ENCODE measurements at places on chromosomes 5 and 9. TPM values are rescaled to one million over a fixed set of nuclear protein-coding genes. Genes with fewer than 3 reads are reported as not detected.

The SARDH gene
- total RNA-seq = 10.9 TPM

The SPATA31C2 gene
- not detected for total RNA-seq

The LCN12 gene
- total RNA-seq = not detected

The SLC36A3 gene
- total RNA-seq = not detected

The PRDM9 gene
- not detected for total RNA-seq

The PCDHA12 gene
- 0.36 TPM for total RNA-seq

The GCNT1 gene
- total RNA-seq = 78.4 TPM

The MARCOL gene
- not detected for total RNA-seq

The ADAMTSL2 gene
- under 0.01 TPM for total RNA-seq

The KCNV2 gene
- not detected for total RNA-seq

The KCNT1 gene
- total RNA-seq = not detected

The ENG gene
- 60.8 TPM for total RNA-seq

The FRMD3 gene
- 0.36 TPM for total RNA-seq

The GPR150 gene
- 0.29 TPM for total RNA-seq

The TAS2R1 gene
- total RNA-seq = not detected

The WDR55 gene
- total RNA-seq = 30.8 TPM

GRCh38 chr5:151146061-151146460, 11.5 kb downstream of the ANXA6 start:
- DNase-seq = no peak

DNA sequence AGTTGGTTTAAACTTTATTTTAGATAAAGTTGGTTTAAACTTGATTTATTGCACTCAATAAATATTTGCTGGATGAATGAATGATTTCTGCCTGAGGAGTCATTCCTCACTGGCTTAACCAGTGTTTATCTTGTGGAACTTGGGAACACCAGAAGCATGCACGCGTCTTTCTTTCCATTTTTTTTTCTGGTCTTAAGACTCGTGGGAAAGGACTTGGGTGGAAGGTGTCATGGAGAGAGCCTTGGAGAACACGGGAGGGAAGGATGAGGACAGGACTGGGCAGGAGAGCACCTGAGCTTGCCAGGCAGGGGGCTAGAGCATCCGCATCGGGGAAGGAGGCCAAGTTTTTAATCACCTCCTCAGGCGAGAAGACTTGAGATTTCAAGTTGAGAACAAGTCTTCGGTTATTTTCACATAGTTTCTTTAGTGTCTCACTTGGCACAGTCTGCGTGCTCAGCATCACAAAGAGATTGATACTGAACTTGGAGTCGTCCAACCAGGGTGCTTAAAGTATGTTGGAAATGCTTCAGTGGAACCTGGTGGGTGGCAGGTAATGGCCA, 144.2 kb downstream of the PDZD2 start:
- no peak for DNase-seq

- DNase-seq = no peak
Observed at GRCh38 chr5:143484601-143485000, 81.1 kb upstream of the NR3C1 start.

GRCh38 chr5:100772006-100772405, 131.1 kb downstream of the ST8SIA4 start:
- DNase-seq = no peak

DNA sequence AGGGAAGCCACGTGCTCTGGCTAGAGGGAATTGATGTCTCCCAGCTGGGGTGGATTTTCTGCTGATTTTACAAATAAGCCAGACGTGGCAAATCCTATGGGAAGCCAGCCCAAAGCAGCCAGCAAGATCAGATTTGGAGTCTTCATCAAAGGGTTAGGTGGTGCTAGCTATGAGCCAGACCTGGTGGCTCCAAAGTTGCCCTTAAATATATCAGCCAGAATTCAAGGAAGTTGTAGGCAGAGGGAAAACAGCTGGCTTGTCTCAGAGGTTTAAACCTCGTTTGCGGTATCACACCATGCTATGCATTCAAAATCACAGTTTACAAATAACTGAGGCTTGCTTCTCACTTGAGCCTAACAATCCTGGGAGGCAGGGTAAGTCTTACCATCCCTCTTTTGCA, 313.2 kb downstream of the MLLT3 start:
- DNase-seq = peak; percentile 47

- no peak for DNase-seq
Observed at GRCh38 chr9:37243588-37244345, 123.4 kb downstream of the ZCCHC7 start.

DNA sequence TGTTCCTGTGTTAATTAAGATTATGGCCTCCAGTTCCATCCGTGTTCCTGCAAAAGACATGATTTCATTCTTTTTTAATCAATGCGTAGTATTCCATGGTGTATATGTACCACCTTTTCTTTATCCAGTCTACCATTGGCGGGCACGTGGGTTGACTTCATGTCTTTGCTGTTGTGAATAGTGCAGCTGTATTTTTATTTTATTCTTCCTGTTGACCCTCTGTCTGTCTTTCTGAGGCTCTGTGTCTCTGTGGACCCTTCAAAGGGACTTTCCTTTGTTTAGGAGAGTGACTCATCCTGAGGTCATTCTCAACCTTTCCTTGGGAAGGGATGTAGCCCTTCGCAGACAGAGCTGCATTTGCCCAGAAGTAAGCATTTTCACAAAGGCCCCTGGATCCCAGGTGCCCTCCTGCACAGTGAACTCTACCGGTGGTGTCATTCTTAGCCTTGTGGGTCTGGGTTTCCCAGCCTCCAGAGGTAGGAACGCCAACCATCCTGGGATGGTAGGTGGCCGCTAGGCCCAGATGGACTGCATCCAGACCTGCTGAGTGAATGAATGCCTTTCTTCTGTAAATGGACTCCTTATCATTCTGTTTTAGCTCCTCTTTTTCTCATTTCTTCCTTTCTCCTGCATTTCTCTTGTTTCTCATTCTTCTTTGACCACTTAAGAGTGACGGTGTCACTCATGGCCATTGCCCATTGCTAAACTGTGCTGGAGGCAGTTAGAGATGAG, 22.4 kb downstream of the TRIO start:
- no peak for DNase-seq

GRCh38 chr9:129923589-129923988, 88.3 kb downstream of the USP20 start:
- no peak for DNase-seq

DNA sequence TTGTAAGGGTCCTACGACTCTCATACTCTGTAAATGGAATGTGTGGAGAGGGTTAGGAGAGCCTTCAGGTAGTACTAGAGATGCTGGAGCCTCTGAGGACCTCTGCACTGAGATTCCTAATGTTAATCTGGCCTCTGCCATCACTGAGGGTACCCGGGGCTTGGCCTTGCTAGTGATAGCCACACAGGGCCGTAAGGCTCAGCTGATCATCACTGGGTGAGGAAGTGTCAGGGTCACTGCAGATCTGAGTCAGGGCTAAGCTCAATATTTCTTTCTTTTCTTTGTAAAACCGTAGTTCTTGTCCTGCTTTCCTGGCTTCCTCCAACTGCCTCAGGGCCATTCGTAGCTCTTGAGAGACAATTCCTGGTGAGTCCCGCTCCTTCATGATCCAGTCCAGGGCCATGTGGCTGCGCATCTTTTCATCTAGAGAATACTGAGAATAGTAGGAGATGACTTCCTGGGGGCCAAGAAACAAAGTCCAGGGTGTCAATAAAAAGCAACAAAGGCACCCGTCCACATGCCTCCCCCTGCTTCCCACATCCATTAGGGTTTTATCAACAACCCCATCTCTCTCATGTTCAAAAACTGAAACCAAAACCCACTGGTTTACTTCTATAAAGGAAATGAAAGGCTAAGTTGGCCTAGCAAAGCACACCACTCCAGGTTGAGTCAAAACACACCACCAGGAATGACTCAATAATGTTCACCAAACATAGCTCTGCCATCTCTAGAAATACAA, 47.7 kb downstream of the LIX1 start:
- no peak for DNase-seq

- peak; percentile 53 for DNase-seq
Observed at GRCh38 chr5:160479926-160480325, 58.3 kb downstream of the PTTG1 start.

- no peak for DNase-seq
Observed at GRCh38 chr5:176144508-176144907, 93.7 kb upstream of the SIMC1 start.

DNA sequence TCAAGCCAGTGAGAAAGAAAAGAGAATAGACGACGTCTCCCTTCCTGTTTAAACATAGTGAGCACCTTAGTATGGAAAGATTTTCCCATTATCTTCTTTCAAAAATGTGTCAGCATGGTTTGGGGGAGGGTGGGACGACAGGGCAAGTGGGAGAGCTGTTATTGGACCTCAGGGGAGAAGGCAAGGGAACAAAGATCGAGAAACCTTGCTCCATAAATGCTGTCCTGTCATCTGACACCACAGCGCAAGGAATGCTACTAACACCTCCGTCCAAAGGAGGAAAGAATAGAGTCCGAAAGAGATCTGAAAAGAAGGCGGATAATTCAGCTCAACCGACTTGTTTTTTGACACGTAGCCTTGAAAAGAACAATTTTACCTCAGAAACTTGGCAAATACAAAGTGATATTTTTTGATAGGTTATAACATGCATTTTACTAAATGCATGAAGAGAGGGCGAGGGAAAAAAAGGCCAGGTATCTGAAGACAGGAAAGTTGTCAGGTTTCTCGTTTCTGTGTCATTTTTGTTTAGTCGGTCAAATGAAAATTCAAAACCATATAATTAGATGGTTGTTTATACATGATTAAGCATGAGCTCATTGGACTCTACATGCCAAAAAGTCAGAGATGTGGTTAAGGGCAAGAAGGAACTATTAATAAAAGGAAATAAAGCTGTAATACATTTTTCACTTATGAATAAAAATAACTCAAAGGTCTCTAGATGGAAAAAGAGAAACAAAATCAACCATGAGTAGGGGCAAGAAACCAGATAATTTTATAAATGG, 155.7 kb downstream of the GLIS3 start:
- DNase-seq = no peak

DNA sequence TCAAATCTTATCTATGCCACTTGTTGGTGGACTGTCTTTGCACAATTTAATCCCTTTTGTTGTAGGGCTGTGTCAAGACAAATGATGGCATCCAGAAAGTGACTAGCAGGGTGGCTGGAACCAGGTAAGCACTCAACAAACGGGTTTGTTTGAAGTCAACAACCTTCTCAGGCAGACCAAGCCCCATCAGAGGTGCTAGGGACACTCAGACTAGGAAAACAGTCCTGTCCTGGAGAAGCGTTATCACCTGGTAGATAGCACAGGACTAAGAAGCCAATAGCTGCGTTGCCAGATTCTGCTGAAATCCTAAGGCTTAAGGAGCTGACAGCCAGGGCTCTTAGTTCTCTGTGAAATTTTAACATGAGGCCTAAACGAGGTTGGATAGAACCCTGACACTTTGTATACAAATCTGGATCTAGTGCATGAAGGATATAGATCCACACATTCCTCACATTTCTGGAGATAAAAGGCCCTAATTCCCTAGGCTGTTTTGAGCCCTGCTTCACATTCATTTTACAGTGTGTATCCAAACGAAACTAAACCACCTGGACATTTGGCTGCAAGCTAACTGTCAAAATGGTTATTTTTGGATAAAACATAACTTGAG, 179.8 kb downstream of the DCP2 start:
- no peak for DNase-seq

DNA sequence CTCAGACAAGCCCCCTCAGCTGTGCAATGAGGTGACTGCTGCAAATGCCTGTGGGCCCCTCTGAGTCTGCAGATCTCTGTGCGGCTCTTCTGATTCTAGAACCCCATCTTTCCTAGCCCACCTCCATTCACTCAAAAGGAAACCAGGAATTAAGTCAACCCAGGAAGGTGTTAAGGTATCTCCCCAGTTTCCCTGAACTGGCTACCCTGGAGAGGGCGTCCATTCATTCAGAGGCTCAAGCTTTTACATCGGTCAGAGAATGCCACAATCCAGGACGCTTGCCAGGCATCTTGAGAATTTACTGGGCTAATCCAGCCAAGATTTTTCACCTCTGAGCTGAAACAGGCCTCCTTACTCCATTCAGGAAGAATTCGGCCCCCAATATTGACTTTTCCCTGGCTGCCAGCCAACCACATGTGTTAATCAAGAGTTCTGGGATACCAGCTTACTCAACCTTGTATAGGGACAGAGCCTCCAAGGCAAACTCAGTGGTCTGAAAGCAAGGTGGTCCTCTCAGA, 889 bp upstream of the ADAMTS12 start:
- peak; percentile 80 for DNase-seq

DNA sequence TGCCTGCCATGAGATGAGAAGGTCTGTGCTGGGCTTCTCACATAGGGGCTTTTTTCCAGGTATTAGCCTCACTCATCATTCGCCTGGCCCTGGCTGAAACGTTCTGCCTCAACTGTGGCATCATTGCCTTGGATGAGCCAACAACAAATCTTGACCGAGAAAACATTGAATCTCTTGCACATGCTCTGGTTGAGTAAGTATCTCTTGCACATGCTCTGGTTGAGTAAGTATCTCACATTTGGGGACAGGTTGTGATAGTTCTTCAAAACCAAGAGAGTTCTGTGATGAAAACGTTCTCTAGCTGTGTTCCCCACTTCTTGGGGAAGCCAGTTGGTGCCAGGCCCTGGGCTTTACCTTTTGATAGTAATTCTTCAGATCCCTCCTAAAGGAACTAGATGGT, 17.4 kb upstream of the IL13 start:
- no peak for DNase-seq

DNA sequence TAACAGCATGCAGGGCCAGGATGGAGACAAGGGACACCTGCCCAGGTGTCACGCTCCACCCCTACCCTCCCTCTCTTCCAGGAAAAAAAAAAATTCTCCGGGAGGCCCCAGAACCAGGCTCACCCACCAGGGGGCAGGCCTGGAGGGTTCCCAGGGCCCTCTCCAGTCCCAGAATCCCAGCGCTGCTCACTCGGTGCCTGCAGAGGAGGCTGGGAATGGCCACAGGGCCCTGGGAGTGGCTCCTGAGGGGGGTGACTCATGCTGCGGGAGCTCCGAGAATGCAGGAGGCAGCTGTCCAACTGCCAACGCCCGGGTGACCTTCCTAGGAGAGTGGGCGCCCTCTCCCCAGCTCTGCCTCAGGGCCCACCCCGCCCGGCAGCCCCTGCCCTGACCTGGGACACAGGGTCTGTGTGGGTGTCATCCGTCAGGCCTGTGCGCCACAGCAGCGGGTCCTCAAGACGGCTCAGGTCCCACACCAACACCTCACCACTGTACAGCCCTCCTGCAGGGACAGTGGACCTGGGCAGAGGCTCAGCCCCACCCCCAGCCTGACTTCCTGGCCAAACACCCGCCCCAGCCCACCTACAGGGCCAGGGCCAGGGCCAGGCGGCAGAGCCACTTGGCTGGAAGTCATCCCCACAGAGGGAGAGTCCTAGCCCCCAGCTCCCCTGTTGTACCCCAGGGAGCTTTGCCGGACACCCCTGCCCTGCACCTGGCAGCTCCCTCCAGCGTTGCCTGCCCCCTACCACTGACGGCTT, 21.2 kb downstream of the DYNC2I2 start:
- DNase-seq = peak; percentile 99

DNA sequence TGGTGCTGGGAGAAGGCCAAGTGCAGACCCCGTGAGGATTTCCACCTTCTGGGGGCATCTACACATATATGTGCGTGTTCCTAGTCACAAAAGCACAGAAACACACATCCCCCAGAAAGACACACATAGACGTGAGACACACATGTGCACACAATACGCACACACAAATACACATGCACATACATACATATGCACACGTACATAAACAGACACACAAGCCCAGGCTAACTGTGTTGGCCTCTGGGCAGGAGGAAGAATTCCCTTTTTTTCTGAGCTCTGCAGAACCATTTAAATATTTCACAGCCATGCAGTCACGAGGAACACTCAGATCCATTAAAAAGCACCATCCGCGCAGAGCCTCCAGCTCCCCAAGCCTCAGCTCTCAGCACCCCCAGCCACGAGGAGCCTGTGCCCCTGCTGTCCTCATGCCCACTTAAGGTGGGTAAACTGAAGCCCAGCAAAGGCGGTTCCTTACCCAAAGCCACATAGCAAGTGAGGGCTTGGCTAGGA, 5.3 kb downstream of the NINJ1 start:
- peak; percentile 66 for DNase-seq

GRCh38 chr9:137136261-137136880, 2.6 kb upstream of the GRIN1 start:
- peak; percentile 88 for DNase-seq

All from osteoblast (primary cell).